ENCODE measurements at places on chromosomes 16 and 17. TPM values are rescaled to one million over a fixed set of nuclear protein-coding genes. Genes with fewer than 3 reads are reported as not detected.
A peak's percentile ranks its signal among the peaks of the same experiment; 100 is the strongest.

- no peak for DNase-seq
These were observed 4.8 kb upstream of the LPO start for GRCh38 chr17:58233543-58233942.

DNA sequence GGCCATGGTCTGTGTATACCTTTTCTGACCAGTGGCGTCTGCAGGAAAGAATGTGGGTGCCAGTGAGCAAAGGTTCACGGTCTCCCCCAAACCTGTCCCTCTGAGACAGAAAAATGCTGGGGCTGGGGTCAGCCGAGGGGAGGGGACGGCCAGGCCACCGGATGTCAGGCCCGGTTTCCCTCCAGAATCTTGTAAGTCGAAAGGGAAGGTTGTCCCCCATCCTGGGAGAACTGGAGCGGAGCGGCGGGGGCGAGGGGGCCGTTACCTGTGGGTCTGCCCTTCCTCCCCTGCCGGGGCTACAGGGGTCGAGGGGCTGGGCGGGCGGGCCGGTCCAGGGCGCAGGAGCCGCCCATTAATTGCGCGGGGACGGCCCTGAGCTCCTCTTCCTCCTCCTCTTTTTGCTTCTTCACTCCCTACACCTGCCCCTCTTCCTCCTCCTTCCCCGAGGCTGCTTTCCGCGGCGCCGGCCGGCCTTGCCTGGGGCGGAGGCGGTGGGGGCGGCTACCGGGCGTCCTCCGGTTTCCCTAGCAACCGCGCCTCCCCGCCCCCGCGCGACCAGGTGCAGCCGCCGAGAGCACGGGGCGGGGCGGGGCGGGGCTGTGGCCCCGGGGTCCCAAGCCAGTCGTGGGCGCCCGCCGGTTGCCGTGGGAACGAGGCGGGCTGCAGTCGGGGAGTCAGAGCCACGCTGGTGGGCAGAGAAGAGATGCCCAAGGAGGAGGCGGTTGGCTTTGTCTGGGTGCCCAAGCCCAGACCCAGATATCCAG is at the start of gene MARCHF10:
Gene MARCHF10, minus strand, starts transcription at position 503 of the 764 bp plus-strand sequence. CDS start 6,579 bp downstream, outside the sequence.
- no peak for DNase-seq

- DNase-seq, result no peak
These were observed 67.1 kb downstream of the RMI2 start for GRCh38 chr16:11412175-11412904.

- DNase-seq, result no peak
These were observed 19.4 kb downstream of the DHX38 start for GRCh38 chr16:72112906-72113615.

GRCh38 chr16:50924759-50925545 is 183.1 kb downstream of the CYLD start:
- no peak for DNase-seq

GRCh38 chr16:49049191-49049590 is 232.4 kb downstream of the CBLN1 start:
- no peak for DNase-seq

DNA sequence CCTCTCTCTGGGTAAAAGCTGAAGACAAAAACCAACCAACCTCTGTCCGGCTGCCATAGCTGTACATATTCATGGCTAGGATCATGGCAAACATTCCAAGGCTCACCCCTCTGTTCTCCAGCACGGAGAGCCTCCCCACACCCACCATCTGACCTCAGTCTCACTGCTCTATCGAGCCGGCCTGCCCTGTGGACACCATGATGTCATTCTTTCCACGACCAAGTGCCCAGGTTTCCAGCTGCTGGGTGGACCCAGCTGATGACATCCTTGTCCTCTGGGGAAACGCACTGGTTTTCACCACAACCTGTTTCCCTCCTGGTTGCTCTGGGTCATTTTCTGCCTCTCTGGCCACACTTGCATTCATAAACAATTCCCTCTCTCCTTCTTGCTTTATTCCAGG is 67.7 kb downstream of the NDEL1 start:
- no peak for DNase-seq

DNA sequence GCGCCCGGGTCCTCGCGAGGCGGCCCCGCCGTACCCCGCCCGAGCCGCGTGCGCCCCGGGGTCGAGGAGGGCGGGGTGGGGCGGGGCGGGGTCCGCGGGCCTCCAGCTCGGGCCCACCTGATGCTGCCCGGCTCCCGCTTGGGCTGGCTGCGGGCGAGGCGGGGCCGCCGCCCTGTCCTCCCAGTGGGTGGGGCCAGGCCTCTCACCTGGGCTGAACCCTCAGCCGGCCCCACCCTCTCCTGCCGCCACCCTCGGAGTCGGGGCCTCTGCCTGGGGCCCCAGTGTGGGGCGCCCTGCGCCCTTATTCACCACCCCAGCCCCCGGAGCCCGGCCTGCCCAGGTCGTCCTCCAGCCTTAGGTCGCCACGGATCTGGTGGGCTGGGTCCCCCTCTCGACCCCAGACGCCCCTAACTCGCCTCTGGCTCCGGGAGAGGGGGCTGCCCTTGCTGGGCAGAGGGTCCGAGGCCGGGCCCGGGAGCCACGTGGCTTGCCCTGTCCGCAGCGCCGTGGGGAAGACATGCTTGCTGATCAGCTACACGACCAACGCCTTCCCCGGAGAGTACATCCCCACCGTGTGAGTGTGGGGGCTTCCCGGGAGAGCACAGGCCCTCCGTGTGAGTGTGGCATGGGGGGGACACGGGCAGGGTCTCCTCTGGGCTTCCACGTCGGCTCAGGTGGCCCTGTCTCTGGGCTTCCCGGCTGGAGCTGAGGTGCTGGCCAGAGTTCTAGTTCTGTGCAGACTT is 578 bp downstream of the RAC3 start:
- DNase-seq, result no peak

DNA sequence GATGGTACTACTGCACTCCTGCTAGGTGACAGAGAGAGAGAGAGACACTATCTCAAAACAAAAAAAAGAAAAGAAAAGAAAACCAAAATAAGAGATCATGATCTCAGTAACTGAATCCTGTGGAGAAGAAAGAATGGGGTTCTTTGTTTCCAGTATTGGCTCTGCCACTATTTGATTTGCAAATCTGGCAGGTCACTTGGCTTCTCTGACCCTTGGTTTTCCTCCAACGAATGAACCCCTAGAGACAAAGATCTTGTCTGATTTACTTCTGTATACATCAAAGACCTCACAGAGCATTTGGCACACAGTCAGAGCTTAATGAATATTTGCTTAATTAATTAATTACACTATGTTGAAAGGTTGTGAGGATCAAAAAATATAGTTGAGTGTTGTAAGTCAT is 47.9 kb upstream of the NLK start:
- DNase-seq, result no peak

DNA sequence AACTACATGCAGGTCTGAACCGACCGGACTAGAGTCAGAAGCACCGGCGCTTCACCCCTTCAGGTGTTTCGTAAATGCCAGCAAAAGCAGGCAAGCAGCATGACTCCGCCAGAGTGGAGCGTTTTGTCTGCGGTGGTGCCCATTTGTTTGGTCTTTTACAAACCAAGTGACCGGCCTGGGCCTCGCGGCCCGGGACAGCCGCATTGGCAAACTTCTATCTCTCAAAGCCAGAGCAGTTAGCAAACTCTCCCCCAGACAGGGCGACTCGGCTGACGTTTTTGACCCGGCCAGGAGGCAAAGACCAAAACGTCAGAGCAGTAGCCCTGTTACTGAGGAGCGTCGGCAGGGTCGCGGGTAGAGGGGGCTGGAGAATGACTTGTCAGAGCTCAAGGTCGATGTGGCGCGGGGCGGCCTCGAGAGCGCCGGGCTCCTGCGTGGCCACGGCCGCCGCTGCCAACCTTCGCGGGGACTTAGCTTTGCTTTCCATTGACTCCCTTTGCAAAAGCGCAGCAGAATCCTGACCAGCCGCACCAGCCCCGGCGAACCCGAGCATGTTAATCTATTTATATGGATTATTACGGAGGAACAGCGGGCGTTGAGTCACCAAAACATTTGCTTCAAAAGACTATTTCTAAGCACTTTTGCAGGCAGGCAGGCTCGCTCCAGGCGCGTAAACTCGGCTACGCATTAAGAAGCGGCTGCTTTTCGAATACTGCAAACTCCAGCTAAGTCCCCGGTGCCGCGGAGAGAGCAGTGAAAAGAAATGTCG is 763 bp upstream of the SOX9 start:
- peak; percentile 55 for DNase-seq

DNA sequence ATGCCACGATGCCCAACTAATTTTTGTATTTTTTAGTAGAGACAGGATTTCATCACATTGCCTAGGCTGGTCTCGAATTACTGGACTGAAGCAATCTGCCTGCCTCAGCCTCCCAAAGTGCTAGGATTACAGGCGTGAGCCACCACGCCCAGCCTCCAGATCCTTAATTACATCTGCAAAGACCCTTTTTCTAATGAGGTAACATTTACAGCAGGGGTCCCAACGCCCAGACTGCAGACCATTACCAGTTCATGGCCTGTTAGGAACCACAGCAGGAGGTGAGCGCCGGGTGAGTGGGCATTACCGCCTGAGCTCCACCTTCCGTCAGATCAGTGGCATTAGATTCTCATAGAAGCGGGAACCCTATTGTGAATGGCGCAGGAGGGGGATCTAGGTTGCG is 4.0 kb upstream of the RAB11FIP4 start:
- DNase-seq, result no peak

GRCh38 chr16:526181-527014 is 1.1 kb upstream of the CAPN15 start:
- DNase-seq, result peak; percentile 16

- no peak for DNase-seq
These were observed 157.8 kb downstream of the AXIN2 start for GRCh38 chr17:65403626-65404025.

DNA sequence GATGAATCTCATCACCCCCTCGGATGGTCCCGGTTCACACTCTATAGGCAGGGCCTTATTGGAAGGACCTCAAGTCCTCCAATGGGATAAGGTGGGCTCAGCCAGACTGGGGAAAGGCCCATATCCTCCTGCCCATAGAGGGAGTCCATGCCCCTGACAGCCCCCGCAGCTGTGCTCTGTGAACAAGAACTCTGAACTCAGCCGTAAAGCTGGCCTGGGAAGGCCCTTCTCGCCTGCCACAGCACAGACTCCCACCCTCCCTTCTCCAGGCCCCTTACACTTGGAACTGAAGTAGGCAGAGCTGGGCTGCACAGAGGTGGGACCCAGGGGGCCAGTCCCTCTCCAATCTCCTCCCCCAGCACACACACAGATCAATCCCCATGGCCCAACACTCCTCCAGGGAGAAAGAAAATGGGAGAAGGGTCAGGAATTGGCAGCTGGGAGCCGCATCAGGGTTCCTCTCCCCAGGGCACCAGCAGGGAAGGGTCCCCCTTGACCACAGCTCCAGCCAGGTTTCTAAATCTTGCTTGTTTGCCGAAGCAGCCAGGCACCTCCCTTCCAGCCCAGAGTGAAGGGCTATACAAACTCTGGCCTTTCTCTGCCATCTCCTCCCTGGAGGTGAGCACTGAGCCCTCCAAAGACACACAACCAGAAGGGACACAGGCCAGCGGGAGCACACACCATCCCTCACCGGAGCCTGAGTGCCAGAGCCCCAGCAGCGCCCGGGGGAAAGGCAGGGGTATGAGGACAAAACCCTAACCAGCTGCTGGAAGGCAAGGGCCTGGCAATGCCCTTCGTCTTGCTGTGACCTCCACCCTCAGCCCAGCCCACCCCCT is 454.1 kb downstream of the SOX9 start:
- no peak for DNase-seq

GRCh38 chr17:46811978-46812583 is 6.4 kb downstream of the WNT3 start:
- DNase-seq, result peak; percentile 86

DNA sequence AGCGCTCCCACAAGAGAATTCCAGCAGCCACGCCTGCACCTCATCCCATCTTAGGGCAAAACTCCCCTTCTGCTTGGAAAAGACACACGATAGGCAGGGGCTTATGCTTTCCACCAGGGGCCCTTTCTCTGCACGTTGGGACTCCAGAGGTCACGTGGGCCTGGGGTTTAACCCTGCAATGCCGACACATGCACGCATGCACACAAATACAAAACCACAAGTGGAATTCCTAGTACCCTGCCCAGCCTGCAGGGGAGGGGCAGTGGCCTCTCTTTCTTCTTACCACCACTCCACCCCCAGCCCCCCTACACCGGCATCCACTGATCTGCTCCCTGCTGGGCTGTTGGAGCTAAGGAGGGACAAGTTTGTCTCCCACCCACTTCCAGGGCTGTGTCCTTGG is 16.8 kb upstream of the CCDC182 start:
- DNase-seq, result no peak

DNA sequence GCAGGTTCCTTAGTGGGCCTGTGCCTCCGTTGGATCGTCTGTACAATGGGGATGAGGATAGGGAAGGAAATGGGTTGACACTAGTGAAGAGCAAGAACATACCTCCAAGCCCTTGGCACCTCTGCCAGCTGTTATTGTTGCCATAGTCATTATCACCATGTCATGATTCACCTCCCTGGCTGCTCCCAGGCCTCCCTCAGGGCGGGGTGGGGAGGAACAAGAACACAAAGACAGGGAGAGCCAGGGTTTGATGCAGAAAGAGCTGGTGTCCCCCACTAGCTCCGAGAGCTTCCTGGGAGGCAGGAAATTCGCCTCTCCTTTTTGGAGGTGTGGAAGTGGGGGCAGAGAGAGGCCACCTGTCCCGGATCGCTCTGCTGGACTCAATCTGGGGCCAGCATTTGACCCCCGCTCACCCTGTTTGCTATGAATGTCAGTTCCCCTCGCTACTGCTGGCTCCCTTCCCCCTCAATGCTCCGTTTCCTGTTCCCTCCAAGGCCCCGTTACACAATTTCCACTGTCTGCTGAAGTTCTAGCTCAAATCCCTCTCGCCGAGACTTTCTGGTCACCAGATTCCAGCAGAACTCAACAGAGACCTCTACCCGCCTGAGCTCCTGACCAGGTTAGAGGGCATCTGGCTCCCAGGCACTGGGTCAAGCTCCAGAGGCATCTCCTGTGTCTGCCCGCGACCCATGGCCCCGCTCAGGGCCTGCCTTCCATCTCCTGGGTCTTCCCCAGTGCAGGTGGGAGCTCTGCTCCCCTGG is 9.1 kb downstream of the TIMP2 start:
- DNase-seq, result peak; percentile 93

- peak; percentile 60 for DNase-seq
These were observed 27.9 kb upstream of the HSBP1 start for GRCh38 chr16:83779886-83780285.

DNA sequence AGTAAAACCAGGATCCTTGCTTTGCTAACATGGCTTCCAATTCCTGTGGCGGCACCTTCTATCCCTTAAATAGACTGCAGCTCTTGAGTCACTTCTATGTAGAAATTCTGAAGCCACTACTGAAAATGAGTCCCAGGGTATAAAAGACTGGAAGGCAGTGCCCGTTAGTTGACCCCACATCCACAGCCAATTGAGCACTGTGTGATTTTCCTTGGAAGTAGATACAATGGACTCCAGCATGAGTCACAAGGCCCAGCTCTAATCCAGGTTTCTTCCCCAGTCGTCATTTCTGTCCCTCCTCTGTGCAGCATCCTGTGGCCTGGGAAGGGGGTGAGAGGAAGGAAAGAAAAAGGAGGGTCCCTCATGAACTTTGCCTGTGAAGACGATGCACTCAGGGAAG is 69.5 kb downstream of the HLF start:
- DNase-seq, result peak; percentile 6

KRTAP4-8 gene
- not detected for total RNA-seq

ENPP7 gene
- total RNA-seq, result not detected

CD300LB gene
- total RNA-seq, result not detected

MYH11 gene
- total RNA-seq, result not detected

HLF gene
- 0.12 TPM for total RNA-seq

ABCA5 gene
- total RNA-seq, result 0.07 TPM

Measured in A172 (cell line).